NCI-H2227 treated with DMSO at 0.1 percent for 48 hours (cell line): ENCODE measurements at places on chromosomes 11 and 22.

- DNase-seq, result no peak
These were observed 15.7 kb upstream of the SLC5A4 start for GRCh38 chr22:32270641-32271369.

DNA sequence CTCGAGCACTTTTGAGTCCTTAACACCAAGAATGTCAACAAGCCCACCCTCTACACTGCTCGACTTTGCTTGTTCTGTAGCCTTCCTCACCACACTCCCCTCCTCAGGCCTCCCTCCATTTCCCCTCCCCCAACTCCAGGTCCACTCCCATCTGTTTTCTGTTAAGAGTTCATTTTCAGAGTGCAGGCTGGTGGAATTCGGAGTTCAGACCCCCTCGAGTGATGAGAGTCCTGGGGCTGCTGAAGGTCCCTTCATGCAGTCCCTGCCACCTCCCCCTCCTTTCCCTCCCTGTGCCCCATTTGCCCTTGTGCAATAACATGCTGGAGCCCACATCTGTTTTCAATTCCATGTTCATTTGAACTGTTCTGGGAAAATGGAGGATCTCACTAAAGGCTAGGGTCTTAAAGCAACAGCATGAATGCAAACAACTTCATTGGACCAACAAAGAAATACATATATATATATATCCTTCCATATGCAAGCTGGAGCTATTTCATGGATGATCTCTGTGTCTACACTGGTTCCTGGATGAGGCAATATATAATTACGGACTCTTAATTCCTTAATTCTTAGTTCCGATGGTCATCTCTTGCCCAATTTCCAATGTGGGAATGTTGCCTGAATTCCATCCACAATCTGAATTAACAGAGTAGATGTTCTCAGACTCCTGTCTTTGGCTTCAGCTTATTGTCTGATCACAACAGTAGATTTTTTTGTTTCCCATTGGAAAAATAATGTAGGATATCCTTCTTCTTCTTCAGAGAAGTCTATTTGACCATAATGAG is 340.4 kb downstream of the ETS1 start:
- no peak for DNase-seq

- DNase-seq, result no peak
These were observed 157.9 kb upstream of the CARD18 start for GRCh38 chr11:105297463-105297862.

DNA sequence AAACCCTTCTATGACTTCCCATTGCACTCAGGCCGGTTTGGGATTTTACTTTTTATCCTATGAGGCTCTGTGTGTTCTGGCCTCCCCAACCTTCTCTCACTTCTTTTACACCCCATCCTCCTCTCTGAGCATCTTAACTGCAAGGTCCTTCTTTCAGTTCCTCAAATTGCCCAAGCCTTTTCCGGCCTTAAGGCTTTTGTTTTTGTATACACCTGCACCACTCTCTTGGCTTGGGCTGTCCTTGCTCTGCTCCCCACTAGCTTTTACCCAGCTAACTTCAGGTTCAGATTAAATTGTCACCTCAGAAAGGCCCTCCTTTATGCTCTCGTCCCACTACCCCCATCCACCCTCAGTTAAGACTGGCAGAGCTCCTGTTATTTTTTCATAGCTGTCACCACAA is 55.5 kb downstream of the FAM83F start:
- no peak for DNase-seq

GRCh38 chr11:58027341-58027740 is 3.4 kb upstream of the OR6Q1 start:
- no peak for DNase-seq

- DNase-seq, result peak; percentile 66
These were observed 76.3 kb downstream of the FAM168A start for GRCh38 chr11:73521621-73522020.

- DNase-seq, result no peak
These were observed 12.5 kb downstream of the NPTXR start for GRCh38 chr22:38831166-38831945.

GRCh38 chr11:47178316-47178715 is 1.6 kb upstream of the ARFGAP2 start:
- no peak for DNase-seq

DNA sequence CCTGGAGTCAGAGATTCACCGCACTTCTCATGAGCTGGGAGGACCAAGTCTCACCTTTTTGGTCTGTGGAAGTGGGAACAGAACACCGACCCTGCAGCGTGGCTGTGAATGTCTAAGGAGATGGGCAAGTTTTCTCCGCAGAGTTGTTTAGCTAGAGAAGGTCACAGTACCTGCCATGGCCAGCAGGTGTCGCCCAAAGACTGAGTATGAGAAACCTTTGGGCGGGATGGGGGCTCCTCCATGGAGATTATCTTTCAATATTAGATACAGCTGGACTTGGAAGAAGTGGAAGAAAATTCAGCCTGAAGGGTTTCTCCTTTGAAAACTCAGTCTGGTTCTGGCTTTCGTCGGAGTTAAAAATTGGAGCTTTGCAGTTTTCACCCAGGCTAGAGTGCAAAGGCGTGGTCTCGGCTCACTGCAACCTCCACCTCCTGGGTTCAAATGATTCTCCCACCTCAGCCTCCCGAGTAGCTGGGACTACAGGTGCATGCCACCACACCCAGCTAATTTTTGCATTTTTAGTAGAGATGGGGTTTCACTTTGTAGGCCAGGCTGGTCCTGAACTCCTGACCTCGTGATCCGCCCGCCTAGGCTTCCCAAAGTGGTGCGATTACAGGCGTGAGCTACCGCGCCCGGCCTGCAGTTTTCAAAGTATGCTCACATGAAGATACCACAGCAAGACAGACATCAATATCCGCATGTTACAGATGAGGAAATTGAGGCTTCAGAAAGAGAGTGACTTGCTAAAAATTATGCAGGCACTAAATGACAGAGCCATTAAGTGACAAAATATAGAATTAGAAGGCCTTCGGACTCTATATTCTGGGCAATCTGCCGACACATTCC is 10.7 kb upstream of the DSCAML1 start:
- DNase-seq, result peak; percentile 58

GRCh38 chr11:60830478-60831142 is 11.3 kb upstream of the CCDC86 start:
- peak; percentile 70 for DNase-seq

- DNase-seq, result no peak
These were observed 114.4 kb downstream of the MUC15 start for GRCh38 chr11:26457636-26458035.

DNA sequence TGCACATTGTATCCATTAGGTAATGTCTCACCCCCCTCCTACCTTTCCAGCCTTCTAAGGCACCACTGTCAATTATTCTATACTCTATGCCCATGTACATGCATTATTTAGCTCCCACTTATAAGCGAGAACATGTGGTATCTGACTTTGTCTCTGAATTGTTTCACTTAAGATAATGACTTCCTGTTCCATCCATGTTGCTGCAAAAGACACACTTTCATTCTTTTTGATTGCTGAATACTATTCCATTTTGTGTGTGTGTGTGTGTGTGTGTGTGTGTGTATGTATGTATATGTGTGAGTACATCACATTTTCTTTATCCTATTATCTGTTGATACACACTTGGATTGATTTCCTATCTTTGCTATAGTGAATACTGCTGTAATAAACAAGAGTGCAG is 84.2 kb downstream of the PGR start:
- no peak for DNase-seq

DNA sequence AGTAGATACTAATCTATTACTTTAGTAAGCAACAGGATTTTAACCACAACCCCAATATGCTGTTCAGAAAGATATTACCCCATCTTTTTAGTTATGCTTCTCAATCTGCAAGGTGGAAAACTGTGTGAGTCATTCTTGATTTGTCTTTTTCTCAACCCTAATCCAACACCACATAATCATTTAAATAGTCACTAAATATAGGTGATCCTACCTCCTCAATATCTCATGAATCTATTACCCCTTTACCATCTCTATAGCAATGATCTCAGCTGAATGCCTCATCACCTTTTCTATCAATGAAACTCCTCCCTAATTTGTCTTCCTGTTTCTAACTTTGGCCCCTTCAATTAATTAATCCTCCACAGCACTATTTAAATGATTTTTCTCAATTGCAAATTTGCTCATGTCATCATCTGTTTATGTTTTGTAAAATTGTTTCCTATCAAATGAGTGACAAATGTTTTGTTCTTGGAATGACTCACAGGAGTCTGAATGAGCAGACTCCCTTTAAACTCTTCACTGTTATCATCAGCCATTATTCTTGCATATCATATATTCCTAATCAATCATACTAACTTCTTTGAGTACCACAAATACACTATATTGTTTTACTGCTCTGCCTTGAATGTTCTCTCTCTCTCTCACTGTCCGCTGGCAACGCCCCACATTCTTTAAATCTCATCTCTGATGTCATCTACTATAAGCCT is 26.1 kb downstream of the SNX19 start:
- no peak for DNase-seq

GRCh38 chr22:44297470-44298061 is 15.2 kb downstream of the SHISAL1 start:
- no peak for DNase-seq

DNA sequence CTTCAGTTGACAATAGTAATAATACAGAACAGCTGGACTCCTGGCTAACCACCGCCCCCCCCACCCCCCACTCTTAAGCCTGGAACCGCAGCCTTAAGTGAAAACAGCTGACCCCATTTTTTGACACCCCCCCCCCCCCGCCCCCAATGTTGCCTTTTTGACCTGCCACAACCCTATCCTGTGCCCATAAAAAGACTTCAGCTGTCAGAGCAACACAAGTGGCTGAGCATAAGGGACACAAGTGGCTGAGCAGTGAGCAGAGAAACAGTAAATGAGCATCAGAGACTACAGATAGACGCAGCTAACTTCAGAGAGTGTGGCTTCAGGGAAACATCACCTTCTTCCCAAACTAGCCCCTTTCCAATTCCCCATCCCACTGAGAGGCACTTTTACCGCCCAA is 1493.8 kb downstream of the LRRC4C start:
- DNase-seq, result no peak
